ENCODE measurements at places on chromosomes 5 and 9. TPM values are rescaled to one million over a fixed set of nuclear protein-coding genes. Genes with fewer than 3 reads are reported as not detected.
A peak's percentile ranks its signal among the peaks of the same experiment; 100 is the strongest.

GRCh38 chr9:12776513-12777055, 1.8 kb downstream of the LURAP1L start:
- no peak for DNase-seq

SHISAL2B gene
- not detected for total RNA-seq

SOWAHA gene
- total RNA-seq, result not detected

GRCh38 chr5:76526950-76527583, 96.1 kb downstream of the F2RL2 start:
- no peak for DNase-seq

DNA sequence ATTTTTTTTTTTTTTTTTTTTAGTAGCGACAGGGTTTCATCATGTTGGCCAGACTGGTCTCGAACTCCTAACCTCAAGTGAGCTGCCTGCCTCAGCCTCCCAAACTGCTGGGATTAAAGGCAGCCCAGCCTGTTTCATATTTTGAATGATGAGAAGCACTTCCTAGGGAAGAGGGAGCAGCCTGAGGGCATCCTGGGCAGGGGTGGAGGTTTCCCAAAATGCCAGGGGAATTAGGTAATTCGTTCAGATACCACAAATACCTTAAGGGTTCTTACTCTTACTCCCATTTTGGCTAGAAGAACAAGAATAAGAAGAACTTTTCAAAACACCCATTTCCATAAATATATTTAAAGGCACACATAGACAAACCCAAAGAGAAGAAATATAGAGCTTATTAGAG, 29.5 kb upstream of the RAPGEF1 start:
- DNase-seq, result no peak

- no peak for DNase-seq
These were observed 57.6 kb downstream of the MAMDC2 start for GRCh38 chr9:70101265-70101664.

- DNase-seq, result no peak
These were observed 86.4 kb downstream of the RCL1 start for GRCh38 chr9:4879115-4879558.

DNA sequence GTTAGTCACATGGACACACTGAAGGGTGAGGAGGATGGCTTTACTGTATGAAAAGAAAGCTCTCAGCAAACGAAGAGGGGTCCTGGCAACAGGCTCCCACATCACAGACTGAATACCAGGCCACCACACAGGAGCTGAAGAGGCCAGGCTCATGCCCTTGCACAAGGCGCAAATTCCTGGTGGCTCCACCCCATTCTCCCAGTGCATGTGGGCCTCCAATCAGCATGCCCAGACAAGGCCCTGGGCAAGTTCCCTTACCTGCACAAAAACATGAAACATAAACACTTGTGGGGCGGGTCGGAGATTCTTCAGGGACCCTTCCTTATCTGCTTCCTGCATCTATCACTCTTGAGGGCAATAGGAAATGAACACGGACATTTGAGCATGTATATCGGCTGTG, 935.8 kb upstream of the EDIL3 start:
- no peak for DNase-seq

- DNase-seq, result peak; percentile 9
These were observed 43.4 kb upstream of the KIAA1958 start for GRCh38 chr9:112443200-112443599.

SH3PXD2B gene
- 11.5 TPM for total RNA-seq

- DNase-seq, result no peak
These were observed 9.7 kb upstream of the RXRA start for GRCh38 chr9:134316449-134317160.

DNA sequence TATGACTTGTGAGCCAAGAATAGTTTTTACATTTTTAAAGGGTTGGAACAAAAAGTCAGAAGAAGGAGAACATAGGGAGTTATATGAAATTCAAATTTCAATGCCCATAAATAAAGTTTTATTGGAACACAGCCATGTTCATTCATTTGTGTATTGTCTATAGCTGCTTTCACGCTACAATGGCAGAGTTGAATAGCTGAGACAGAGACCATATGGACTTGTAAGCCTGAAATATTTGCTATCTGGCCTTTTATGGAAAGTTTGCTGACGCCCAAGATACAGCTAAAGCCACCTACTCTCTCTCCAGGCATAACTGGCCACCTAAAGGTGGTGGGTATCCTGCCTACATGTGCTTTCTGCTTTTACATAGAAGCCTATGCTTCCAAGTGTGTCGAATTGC, 10.9 kb downstream of the DAB2IP start:
- DNase-seq, result no peak

DNA sequence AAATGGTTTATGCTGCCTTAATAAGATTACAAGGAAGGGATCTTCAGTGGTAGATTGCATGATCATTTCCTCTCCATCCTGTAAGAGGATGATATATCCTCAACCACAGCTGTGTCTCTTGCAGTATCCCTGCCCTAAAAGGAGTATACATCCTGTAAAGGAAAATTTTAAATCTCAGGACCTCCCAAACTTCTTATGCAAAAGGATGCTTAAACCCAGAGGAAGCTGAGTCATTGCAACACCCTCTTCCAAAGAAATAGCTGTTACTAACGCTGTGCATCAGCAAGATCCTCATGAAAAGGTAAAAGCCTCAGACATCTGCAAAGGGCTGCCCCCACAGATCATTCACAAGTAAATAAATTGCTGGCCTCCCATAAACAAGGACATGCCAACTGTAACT, 599.0 kb downstream of the PRELID2 start:
- DNase-seq, result no peak

Measured in NCI-H460 (cell line).